ENCODE measurements at places on chromosomes 6 and 20. TPM values are rescaled to one million over a fixed set of nuclear protein-coding genes. Genes with fewer than 3 reads are reported as not detected.
A peak's percentile ranks its signal among the peaks of the same experiment; 100 is the strongest.

GRCh38 chr6:121413879-121414278 is 21.6 kb upstream of the GJA1 start:
- no peaks in the 10 kb centered on the region for H3K36me3 ChIP-seq
- no peak overlapping the region for H3K4me3 ChIP-seq
- no peaks in the 10 kb centered on the region for H3K27me3 ChIP-seq
- H3K4me1 ChIP-seq: no peaks in the 10 kb centered on the region

DNA sequence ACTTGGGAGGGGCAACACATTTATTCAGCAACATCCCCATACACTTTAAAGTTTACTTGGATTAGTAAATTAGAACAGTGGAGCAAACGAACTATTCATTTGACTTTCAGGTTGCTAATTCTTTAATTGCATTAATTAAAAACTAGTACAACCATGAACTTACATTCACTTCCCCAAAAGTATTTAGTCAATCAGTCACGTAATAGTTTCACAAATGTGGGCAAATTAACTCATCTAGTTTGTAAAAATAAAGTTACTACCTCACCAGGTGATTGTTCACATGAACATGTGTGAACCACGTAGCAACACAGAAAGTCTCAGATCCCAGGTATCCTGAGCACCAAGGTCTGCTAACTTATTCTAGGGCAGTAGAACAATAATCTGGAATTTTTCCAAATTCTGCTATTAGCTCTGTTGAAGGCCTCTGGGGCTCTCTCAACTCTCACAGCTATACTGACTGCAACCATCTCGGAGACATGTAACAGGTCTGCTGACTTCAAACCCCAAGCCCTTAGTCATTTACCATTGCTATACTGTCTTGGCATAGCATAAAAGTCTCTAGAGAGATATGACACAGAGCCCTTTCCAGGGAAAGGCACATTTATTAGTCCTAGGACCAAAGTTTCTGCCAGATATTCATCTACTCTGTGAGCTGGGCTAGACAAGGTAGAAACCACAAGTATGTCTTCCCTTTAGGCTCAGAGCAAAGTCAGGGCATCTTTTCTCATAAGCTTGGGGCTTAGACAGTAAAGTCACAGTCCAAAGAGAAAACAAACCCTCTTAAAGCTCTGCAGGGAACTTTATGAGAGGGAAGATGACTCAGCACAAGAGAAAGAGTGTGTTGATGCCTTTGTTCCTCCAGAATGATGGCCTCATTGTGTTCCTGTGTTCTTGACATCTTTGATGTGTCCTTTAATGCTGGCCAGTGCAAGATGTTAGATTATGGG is 50.9 kb upstream of the CCDC28A start:
- H3K27me3 ChIP-seq: no peaks in the 10 kb centered on the region
- H3K27ac ChIP-seq: peak overlapping the region; percentile 62
- no peaks in the 10 kb centered on the region for H3K36me3 ChIP-seq
- H3K4me1 ChIP-seq: peaks cover 18% of the 10 kb centered on the region

DNA sequence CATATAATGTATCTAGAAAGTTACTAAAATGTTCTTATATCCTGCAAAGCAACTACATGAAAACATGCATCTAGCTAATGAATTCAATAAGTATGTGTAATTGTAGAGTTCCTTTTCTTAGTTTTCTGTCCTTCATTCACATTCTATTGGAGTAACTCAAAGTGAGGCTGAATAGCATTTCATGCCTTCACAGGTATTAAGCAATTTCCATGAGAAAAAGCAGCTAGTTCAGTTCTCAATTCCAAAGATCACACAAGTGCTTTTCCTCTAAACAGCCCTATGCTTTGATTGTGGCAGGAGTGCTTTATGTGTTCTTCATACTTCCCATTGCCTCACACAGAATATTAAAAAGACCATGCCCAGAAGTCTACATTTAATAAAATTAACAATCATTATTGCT is 274.9 kb downstream of the RFPL4B start:
- no peak overlapping the region for H3K27ac ChIP-seq
- no peak for DNase-seq
- no peaks in the 10 kb centered on the region for H3K36me3 ChIP-seq
- no peaks in the 10 kb centered on the region for H3K27me3 ChIP-seq
- H3K4me1 ChIP-seq: no peaks in the 10 kb centered on the region

GRCh38 chr6:110410511-110410910 is 4.9 kb downstream of the DDO start:
- no peaks in the 10 kb centered on the region for H3K4me1 ChIP-seq
- DNase-seq: no peak
- no peak overlapping the region for H3K4me3 ChIP-seq
- no peak overlapping the region for H3K27ac ChIP-seq
- no peaks in the 10 kb centered on the region for H3K36me3 ChIP-seq

DNA sequence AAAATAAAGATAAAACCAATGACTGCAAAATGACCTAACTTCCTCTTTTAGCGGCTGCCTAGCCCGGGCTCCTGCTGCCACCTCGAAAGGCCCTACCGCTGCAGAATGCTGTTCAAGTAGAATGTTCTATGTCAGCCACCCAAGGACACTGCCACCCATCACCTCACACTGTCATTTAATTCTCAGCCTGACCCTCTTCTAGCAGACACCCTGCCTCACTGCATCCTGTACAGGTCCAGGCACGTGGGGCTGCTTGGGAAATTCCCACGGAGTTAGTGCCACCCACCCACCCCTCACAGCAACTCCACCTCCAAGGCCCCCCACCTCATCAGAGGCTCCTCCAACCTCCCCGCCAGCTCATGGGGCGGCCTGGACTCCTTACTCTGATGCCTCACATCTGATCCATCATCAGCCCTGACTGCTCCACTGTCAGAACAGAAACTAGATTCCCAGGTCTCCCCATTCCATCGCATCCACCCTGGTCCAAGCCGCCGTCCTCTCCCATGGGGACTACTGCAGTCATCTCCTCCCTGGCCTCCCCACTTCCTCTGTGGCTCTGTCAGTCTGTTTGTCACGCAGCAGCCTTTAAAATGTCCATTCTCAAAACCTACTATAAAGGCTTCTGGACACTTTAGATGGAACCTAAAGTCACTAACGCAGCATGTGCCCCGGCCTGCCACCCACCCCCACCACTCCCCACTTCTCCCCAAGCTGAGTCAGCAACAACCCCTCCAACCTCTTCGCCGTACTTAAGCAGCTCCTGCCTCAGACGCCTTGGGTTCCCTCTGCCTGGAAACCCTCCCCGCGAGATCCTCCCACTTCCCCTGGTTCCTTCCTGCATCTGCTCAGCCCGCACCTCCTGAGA is 17.0 kb downstream of the NFATC2 start:
- no peak for DNase-seq
- no peaks in the 10 kb centered on the region for H3K36me3 ChIP-seq
- H3K4me1 ChIP-seq: peaks cover 9% of the 10 kb centered on the region
- H3K27me3 ChIP-seq: no peaks in the 10 kb centered on the region
- H3K27ac ChIP-seq: no peak overlapping the region

DNA sequence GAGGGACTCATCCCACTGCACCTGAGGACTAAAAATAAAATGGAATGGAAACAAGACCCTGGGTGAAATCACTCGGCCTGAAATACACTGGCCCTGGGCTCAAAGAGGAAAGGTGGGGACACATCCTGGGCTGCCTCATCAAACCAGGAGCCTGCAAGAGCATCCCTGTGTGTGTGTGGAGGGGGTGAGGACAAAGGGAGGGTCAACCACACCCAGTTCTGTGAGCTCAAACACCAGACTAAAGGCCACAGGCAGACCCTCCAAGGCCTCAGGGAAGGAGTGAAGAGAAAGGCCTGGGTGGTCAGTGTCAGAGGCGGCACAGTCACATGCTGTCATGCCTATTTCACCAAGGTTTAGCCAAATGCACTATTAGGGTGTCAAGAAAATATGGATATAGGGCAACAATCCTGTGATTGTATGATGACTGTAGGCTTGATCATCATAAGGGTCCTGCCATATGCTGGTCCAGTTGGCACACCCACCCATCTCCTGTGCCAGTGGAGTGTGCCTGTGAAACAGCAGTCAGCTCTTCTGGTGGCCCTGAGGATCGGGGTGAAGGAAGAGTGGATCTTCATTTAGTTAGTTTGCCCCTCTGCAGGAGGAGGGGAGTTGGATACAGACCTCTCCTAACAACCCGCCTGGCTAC is 28.9 kb downstream of the SRSF3 start:
- no peaks in the 10 kb centered on the region for H3K27me3 ChIP-seq
- H3K4me1 ChIP-seq: peaks cover 8% of the 10 kb centered on the region
- H3K36me3 ChIP-seq: peaks cover 4% of the 10 kb centered on the region
- no peak overlapping the region for H3K4me3 ChIP-seq
- H3K27ac ChIP-seq: no peak overlapping the region

DNA sequence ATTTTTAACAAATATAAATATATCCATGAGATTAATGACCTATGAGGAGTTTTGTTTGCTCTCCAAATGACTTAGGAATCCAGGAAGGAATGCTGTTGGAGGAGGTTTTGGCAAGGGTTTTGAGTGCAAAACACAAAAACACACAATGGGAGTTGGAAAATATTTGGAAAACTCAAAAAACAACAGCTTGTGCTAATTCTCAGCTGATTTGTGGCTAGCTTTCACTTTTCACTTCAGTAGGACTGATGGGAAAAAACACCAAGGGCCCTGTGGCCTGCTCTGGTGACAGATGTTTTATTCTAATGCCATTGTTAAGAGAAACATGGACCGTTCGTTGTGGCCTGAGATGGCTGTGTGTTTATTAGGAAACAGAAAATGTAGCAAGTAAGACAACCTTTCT is 113.9 kb downstream of the ALDH8A1 start:
- no peaks in the 10 kb centered on the region for H3K4me1 ChIP-seq
- no peaks in the 10 kb centered on the region for H3K27me3 ChIP-seq
- peak; percentile 60 for DNase-seq
- no peaks in the 10 kb centered on the region for H3K36me3 ChIP-seq
- H3K4me3 ChIP-seq: no peak overlapping the region

- H3K4me3 ChIP-seq: no peak overlapping the region
- H3K36me3 ChIP-seq: no peaks in the 10 kb centered on the region
- no peaks in the 10 kb centered on the region for H3K27me3 ChIP-seq
- peak; percentile 30 for DNase-seq
Measured at GRCh38 chr6:105170059-105170458, 9.8 kb downstream of the POPDC3 start.

DNA sequence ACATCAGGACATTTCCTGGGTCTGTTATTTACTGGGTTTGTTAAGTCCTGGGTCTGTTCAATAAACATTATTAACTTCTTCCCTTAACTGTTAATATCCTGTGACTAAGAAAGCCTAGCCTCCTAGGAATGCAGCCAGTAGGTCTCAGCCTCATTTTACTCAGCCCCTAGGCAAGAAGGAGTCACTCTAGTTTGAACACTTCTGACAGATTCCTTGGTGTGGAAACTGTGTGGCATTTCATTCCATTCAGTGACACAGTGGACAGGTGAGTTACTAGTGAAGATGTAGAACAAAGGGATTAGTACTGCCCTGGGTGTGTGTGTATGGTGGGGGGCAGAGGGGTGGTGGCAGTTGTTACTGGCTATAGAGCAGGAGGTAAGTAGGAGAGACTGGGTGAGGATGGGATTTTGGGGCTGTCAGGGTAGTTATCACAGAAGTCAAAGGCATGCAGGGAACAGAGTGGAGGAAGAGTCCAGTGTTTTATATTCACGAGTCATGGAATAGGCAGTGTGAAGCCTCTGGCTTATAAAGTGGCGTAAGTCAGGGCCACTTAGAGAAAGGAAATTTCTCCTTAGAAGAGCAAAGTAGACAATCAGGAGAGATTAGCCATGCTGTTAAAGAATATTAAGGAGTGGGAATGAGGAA is 28.4 kb downstream of the RNF182 start:
- H3K36me3 ChIP-seq: no peaks in the 10 kb centered on the region
- H3K27me3 ChIP-seq: no peaks in the 10 kb centered on the region
- H3K4me1 ChIP-seq: no peaks in the 10 kb centered on the region
- no peak overlapping the region for H3K27ac ChIP-seq
- DNase-seq: peak; percentile 46

GRCh38 chr6:163355426-163355991 is 59.0 kb upstream of the QKI start:
- peak overlapping the region; percentile 47 for H3K4me3 ChIP-seq
- no peaks in the 10 kb centered on the region for H3K27me3 ChIP-seq
- peak; percentile 81 for DNase-seq
- H3K36me3 ChIP-seq: no peaks in the 10 kb centered on the region
- H3K4me1 ChIP-seq: peaks cover 23% of the 10 kb centered on the region

- H3K27ac ChIP-seq: no peak overlapping the region
- no peaks in the 10 kb centered on the region for H3K27me3 ChIP-seq
- H3K36me3 ChIP-seq: no peaks in the 10 kb centered on the region
- DNase-seq: no peak
Measured at GRCh38 chr20:59690101-59690500, 85.8 kb downstream of the PHACTR3 start.

DNA sequence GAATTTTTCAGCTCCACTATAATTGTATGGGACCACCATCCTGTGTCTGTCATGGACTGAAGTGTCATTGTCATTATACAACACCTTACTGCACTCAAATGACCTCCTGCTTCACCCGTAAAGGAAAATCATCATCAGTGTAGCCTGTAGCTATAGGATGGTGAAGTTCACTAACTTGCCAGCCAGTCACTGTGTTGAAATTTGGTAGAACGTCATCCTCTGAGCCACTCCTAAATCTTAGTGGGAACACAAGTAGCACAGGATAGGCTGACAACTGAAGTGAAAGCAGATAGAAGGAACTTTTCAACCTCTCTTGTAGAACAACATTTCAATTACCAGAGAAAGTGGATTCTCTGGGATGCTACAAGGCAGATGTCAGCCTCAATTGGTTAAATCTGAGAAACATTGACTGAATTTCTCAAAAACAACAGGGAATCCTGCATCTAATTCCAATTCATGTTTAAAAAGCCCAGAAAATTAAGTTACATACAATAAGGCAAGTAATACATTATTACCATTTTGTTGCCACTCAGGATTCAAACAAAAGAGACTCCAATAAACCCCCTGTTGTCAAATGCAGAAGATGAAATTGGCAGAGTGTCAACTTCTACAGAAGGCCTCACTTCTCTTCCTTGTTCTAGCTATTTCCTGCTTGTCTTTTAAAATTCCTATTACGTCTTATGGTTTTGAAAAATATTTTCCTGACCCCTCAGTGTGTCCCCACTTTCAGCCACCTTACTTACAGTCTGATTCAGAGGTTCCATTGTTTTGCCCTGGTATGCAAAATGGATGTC is 647.9 kb upstream of the AGPAT4 start:
- H3K4me3 ChIP-seq: no peak overlapping the region
- peaks cover 33% of the 10 kb centered on the region for H3K4me1 ChIP-seq
- H3K36me3 ChIP-seq: no peaks in the 10 kb centered on the region
- H3K27me3 ChIP-seq: no peaks in the 10 kb centered on the region

DNA sequence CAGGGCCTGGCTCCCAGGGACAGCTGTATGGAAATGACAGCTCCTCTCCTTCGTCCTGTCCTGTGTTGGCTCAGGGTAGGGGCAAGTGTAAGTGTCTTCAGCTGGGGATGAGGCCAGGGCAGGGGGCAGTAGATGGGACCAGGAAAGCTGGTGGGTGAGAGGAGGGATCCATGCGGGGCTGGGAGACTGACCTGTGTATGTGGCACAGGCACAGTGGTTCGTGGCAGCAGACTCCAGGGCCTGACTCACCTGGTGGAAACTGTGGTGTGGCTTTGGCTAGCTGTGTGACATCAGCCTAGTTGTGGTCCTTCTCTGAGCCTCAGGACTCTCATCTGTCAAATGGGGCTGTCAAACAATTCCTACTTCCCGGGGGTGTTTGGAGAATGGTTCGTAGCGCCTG is 13.7 kb upstream of the SCRT2 start:
- H3K4me3 ChIP-seq: no peak overlapping the region
- no peaks in the 10 kb centered on the region for H3K36me3 ChIP-seq
- no peak for DNase-seq
- peaks cover 16% of the 10 kb centered on the region for H3K27me3 ChIP-seq

DDO gene
- total RNA-seq: not detected

TMEM244 gene
- not detected for total RNA-seq

GJA1 gene
- total RNA-seq: 433 TPM

MCCD1 gene
- total RNA-seq: not detected

PTCRA gene
- total RNA-seq: not detected
